Stimulated activated CD8-positive, alpha-beta memory T cell treated with anti-CD3 and anti-CD28 coated beads, Interleukin-12 subunit alpha, Interleukin-12 subunit beta, amount 100 ng/mL, for 1 hour (primary cell): ENCODE measurements at places on chromosomes 2 and 18.

GRCh38 chr2:29698216-29698615 lies 223.2 kb downstream of the ALK start:
- no peak for DNase-seq

DNA sequence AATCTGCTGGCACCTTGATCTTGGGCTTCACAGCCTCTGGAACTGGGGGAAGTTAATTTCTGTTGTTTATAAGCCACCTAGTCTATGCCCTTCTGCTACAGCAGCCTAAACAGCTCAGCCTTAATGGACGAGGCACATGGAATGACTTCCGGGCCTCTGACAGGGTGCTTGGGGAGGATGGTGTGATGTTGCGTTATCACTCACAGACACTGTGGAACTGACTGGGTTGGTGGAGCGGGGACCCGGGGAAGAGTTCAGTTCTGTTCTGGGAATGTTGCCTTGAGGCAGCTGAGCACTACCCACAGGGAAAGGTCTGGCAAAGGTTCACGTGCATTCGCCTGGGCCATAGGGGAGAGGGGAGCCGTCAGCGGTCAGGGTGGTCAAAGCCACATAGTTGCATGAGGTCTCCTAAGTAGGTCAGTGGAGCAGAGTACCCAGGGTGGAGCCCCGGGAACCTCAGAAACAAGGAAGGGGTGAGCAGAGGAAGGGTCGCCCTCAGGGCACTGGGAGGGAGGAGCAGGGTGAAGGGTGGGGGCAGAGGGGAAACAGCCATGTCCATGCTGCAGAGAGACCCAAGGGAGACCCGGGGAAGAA lies 36.2 kb downstream of the LRRFIP1 start:
- no peak for DNase-seq

GRCh38 chr2:136127356-136127755 lies 9.4 kb upstream of the CXCR4 start:
- DNase-seq = no peak

GRCh38 chr2:88048541-88048940 lies 7.0 kb downstream of the KRCC1 start:
- no peak for DNase-seq

DNA sequence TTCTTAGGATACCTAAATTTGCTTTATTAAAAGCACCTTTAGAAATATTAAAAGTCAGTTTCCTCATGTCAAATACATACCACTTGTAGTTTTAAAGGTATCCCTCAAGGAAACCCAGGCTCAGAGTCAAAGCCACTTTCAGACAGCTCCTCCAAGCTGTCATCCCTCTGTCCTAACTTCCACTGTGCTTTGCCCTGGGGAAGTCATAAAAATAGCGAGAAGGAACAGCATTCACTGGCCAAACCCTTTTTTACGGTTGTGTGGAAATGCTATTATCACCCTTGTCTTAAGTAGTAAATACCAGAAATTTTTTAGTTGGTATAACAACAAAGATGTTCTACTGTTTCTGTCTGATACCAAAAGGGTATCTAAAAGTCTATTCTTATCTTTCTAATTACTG lies 680.5 kb downstream of the ZEB2 start:
- no peak for DNase-seq

GRCh38 chr2:120737340-120738101 lies 1.9 kb downstream of the GLI2 start:
- DNase-seq = no peak

DNA sequence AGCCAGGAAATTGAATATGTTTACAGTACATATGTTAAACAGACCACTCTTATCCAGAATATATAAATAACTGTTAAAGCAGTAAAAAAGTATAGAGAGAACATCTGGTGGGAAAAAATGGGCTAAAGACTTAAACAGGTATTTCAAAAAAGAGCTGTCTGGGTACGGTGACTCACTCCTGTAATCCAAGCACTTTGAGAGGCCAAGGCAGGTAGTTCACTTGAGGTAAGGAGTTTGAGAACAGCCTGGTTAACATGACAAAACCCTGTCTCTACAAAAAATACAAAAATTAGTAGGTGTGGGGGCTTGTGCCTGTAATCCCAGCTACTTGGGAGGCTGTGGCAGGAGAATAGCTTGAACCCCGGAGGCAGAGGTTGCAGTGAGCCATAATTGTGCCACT lies 171.4 kb upstream of the FSIP2 start:
- DNase-seq = no peak

DNA sequence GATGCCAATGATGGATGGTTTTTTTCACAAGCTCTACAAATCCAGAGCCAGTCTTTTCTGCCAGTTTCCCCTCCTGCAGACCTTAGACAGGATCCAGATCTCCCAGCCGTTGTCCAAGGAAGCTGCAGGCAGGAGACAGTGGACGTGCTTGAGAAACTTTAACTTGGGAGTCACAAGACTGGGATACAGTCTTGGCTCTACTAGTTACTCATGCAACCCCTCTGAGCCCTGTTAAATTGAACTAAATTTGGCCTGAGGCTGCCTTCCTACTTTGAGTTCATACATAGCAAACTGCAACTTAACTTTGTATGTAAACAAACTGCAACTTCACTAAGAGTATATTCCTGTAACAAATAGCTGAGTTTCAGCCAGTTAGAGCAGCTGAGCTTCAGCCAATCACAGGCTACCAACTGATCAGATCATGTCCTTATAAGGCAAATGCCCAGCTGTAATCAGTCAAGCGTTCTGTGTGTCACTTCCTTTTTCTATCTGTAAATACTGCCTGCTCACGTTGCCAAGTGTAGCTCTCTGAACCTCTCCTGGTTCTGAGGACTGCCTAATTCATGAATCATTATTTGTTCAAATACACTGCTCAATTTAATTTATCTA lies 140.9 kb downstream of the CAPN13 start:
- DNase-seq = no peak

GRCh38 chr18:26383454-26384270 lies 157.4 kb downstream of the TAF4B start:
- no peak for DNase-seq

- DNase-seq = no peak
Observed at GRCh38 chr2:8009010-8009597, 672.8 kb upstream of the ID2 start.

GRCh38 chr18:50080932-50081560 lies 113.9 kb downstream of the MYO5B start:
- DNase-seq = no peak

GRCh38 chr2:37263839-37264238 lies 32.4 kb downstream of the NDUFAF7 start:
- DNase-seq = no peak

GRCh38 chr2:201413143-201413542 lies 38.1 kb downstream of the TRAK2 start:
- no peak for DNase-seq

GRCh38 chr18:34632321-34632720 lies 77.8 kb upstream of the DTNA start:
- DNase-seq = no peak

DNA sequence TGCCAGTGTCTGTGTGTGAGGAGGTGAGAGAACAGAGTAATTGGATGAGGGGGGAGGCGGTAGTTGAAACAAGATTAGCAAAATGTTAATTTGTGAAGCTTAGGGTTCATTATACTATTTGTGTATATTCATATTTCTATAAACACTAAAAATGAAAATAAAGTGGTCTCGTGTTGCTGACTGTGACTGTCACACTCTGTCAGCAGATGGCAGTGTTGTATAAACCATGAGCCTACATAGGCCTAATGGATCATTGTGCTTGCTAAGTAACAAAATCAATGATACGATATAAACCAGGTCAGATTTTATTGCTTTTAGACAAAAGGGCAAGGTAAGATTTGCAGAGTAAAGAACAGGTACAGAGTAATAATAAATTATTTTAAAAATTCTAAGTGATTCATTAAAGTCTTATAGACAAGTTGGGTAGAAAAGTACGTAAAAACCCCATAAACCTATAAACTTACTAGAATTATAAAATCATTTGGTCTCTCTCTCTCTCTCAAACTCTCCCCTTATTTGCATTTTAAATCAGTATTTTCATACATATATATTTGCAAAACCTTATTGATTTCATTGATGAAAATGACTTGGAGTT lies 182.7 kb downstream of the RPIA start:
- peak; percentile 14 for DNase-seq

DNA sequence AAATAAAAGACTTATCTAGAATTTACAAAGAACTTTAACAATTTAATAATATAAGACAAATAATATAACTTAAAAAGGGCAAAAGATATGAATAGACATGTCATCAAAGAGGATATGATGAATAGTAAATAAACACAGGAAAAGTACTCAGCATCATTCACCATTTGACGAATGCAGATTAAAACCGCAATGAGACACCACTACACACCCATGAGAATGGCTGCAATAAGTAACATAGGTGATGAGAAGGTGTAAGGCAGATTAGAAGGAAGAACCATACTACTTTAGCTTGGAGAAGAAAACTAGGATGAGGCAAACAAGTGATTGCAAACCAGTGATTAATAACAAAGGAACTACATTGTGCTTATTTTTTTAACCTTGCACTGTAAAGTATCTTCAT lies 152.0 kb downstream of the CYRIA start:
- no peak for DNase-seq

- no peak for DNase-seq
Observed at GRCh38 chr2:241451840-241452506, 56.4 kb downstream of the STK25 start.

DNA sequence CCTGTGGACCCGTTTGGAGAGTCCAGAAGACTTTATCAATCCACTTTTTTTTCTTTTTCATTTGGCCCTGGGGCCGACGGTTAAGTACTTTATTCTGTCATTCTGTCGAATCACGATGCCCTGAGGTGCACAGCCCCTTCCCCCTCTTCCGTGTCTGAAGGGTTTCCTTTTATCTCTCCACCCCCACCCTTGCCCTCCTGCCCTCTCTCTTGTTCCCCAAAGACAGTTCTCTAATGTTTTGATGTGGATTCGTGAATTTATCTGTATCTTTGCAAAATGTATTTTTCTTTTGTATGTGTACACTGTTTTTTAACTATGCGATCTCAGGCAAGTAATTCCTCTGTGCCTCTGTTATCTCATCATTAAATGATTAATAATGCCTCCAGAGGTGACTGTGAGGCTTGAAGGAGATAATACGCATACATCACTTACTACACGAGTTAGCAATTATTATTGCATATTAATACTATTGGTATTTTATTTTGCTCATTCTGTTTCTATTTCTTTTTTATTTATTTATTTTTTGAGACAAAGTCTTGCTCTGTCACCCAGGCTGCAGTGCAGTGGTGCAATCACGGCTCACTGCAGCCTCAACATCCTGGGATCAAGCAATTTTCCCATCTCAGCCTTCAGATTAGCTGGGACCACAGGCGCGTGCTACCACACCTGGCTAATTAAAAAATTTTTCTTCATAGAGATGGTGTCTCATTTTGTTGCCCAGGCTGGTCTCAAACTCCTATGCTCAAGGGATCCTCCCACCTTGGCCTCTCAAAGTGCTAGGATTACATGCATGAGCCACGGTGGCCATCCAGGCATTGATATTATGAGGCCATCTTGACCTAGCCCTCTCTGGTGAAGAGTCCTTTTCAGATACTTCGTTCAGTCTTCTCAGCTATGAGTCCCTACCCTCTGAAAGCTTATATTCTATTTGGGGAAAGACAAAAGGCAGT lies 1.4 kb upstream of the CASP8 start:
- no peak for DNase-seq

DNA sequence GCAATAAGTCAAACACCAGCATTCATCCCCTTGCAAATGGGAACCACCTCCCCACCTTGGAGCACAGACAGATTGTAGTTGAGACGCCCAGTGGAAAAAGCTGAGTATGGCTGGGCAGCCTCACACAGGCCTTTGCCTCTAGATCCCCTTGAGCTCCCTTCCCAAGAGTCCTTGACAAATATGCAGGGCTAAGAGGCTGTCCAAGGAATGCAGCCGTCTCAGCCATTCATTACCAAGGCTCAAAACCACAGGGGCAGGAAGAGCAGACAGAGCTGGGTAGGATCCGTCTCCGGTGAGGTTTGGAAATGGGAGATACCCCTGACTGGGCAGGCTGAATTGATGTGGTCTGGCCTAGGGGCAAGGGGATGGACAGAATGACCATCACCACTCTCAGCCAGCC lies 557.1 kb downstream of the TNS1 start:
- DNase-seq = no peak

DNA sequence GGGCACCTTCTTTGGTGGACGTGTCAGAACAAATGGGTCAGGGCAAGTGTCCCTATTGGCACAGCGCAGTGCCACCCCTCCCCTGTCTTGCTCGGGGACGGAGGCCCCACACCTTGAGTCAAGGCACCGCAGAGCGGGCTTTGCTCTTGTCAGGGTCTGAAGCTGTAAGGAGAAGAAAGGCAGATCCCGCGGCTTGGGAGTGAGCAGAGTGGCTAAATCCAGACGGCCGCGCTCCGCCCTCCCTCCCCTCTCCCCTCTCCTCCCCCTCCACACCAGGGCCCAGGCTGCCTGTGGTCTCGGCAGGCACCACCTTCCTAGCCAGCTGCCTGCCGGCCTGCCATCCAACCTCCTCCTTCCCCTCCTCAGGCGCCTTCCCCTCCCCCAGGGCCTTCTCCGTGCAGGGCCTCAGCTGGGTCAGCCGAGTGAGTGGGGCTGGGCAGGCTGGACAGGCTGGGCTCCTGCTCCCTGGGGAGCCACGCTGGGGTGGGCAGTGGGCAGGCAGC lies 25.8 kb downstream of the SPEG start:
- DNase-seq = no peak

DNA sequence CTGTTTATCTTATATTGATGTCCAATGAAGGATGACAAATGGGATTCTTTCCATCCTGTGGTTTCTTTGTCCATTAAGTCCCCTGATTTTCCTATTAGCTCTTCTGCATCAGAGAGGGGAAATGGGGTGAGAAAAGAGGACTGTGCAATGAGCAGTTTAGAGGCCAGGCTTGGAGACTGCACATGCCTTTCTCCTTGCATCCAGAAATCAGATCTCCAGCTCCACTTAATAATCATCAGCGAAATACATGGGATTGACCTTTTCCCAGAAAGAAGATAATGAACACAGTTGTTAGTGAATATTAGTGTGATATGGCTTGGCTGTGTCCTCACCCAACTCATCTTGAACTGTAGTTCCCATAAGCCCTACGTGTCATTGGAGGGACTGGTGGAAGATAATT lies 697.4 kb downstream of the CBLN2 start:
- no peak for DNase-seq

DNA sequence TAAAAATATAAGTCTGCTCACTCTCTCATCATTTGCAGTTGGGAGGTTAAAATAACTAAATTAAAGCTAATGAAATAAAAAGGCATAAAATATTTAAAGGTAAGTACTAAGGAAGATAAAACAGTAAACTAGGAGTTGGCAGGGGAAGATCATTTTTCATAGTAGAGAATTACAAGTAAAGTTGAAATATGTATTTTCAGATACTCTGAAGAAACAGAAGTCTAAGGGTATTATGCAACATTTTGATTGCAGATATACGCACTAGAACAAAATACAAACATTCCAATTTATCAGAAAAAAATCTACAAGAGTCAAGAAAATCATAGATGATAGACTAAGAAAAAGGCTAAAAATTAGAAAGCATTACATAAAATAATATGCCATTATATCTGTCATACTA lies 167.6 kb upstream of the CTAGE1 start:
- no peak for DNase-seq

DNA sequence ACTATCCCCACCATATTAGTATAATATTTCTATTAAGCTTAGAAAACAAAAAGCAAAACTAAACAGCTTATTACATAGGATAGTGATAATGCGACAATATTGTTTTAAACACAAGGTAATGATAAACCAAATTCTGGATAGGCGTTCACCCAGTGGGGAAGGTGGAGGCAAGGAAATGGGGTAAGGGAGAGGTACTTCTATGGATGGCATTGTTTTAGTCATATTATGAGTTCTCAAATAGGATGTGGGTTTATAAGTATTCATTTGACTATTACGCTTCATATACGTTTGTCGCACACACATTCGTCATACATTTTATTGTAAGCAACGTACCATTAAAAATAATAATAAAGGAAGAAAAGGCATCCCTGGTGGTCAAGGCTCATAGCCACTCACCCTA lies 88.8 kb upstream of the DNMT3A start:
- DNase-seq = no peak
